ENCODE measurements at places on chromosomes 2 and 18.

GRCh38 chr2:31269087-31269486 lies 35.1 kb downstream of the EHD3 start:
- no peak for DNase-seq

DNA sequence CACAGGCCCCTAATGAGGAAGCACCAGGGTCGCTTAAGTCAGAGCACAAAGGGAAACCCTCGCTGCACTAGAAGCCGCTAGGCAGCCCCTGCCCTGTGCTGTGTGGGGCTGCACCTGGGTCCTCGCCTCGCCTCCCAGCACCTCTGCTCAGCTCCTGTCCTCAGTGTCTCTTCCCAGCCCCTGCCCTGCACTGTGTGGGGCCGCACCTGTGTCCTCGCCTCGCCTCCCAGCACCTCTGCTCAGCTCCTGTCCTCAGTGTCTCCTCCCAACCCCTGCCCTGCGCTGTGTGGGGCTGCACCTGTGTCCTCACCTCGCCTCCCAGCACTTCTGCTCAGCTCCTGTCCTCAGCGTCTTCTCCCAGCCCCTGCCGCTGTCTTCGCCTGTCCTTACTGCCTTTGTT lies 342.8 kb downstream of the EIPR1 start:
- DNase-seq, result no peak

- no peak for DNase-seq
These were observed 257.9 kb upstream of the ATP5MC3 start for GRCh38 chr2:175439416-175439815.

DNA sequence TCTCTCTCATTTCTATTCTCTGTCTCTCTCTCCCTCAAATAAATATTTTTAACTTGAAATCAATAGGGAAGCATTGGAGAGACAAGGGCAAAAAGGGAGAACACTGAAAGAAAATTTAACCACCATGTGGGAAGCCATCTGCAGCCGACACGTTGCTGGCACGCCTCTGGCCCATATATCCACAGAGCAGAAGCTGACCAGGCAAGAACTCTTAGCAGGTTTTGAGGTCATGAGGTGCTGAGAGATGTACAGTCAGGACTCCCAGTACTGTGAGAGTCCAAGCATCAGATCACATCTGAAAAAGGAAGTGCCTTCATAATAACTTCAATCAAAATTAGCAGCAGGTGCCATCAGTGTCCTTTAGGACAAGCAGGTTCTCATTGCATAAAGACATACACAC lies 156.6 kb downstream of the AKAIN1 start:
- DNase-seq, result no peak

- DNase-seq, result no peak
These were observed 12.2 kb upstream of the GMPPA start for GRCh38 chr2:219486380-219486959.

- no peak for DNase-seq
These were observed 93.7 kb upstream of the ID2 start for GRCh38 chr2:8587920-8588830.

- DNase-seq, result no peak
These were observed 11.9 kb upstream of the NT5DC4 start for GRCh38 chr2:112708968-112709367.

DNA sequence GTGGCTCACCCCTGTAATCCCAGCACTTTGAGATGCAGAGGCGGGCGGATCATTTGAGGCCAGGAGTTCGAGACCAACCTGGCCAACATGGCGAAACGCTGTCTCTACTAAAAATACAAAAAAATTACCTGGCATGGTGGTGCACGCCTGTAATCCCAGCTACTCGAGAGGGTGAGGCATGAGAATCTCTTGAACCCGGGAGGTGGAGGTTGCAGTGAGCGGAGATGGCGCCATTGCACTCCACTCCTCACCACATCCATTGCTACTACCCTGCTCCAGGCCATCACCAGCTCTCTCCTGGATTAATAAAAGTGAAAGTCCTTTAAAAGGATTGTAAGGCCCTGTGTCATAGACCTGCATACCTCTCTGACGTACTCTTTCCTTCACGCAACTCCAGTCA lies 1.2 kb downstream of the RMP24 start:
- DNase-seq, result no peak

DNA sequence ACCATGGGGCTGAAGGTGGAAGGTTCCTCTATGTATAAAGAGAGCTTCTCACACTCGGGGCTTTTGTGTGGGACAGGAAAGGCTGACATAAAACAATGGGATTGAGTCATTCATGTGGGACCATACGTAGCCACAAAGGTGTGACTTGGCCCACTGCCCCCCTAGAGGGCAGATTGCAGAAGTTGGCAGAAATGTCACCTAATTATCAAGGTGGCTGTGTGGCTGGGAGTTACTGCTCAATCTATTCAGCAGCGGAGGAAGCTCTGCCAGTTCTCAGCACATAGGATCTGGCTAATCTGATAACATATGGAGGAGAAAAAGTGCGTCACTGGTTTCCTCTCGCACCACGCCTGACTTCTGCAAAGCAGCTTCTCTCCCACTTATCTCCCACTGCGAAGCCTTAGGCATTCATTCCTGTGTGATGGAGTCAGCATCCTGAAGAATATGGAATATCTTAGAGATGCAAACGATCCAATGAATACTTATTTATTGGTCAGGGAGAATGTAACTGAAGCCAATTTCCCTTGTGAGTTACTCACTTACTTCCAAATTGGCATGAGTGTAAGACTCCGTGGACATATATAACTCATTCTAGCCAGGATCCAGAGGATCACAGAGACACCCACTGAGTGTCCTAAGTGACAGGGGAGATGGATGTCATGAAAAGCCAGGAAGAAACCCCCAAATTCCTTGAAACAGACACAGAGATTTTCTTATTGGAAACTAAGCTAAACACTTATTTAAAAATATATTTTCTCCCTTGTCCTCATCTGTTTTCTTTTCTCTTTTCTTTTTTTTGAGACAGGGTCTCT lies 344.8 kb downstream of the TGIF1 start:
- no peak for DNase-seq

DNA sequence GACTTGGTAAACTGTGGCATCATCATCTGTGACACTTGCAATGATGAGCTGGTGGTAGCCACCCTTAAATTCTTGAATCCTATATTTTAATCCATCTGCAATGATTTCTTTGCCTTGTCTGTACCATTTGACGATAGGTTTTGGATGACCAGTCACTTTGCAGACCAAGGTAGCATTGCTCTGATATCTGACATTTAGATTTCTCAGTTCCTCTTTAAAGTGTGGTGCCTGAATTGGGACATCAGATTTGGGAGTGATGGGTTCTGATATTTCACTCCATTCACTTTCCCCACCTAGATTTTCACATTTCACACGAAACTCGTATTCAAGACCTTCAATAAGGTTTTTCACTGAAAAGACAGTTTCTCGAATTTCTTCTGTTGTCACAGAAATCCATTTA lies 55.8 kb downstream of the PLEKHA3 start:
- no peak for DNase-seq

GRCh38 chr2:204272089-204272488 lies 273.2 kb upstream of the PARD3B start:
- DNase-seq, result no peak

DNA sequence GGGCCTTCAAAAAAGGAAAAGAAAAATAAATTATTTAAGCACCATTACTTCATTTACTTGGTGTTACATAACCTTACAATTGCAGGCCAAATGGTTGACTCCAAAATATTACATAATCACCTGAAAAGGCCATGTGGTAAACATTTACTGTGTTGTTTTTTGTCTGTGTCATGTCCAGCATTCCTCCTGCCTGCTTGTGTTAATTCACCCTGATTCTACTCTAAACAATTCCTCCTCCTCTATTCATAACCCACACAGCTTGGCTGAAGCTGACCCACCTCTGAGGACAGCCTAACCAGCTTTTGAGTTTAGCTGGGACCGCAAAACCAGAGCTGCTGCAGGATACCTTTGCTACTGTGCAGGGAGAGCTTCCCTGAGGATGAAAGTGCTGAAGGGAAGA lies 35.4 kb downstream of the TMX3 start:
- no peak for DNase-seq

DNA sequence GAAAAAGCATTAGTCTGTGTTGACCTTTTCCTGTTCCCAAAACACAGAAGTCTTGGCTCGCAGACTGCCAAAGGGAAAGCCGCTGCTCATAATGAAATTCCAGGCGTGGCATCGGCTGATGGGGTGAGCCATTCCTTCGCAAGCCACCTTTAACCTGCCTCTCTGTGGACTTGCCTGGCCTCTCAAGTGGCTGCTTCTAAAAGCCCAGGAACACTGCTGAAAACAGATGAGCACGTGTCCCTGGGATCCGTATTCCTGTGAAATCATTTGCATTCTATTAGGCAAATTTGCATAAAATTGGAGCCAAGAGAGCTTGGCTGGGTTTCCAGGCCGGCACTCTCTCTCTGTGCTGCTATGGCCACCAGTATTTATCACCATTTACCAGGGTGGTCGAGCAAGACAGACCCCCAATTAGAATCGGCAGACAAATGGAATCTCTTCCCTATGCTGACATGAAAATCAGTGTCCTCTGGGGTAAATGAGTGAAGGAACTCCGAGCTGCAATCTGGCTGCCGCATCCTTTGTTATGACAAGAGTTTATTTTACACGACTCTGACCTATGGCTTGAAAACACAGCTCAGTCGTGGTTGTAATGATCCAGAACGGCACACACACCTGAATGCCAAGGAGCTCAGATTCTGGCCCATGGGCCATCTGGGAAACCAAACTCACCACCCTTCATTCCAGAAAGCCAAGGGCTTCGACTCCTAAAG lies 21.7 kb downstream of the BCL2 start:
- no peak for DNase-seq

GRCh38 chr2:138155304-138155703 lies 191.0 kb downstream of the HNMT start:
- DNase-seq, result no peak

DNA sequence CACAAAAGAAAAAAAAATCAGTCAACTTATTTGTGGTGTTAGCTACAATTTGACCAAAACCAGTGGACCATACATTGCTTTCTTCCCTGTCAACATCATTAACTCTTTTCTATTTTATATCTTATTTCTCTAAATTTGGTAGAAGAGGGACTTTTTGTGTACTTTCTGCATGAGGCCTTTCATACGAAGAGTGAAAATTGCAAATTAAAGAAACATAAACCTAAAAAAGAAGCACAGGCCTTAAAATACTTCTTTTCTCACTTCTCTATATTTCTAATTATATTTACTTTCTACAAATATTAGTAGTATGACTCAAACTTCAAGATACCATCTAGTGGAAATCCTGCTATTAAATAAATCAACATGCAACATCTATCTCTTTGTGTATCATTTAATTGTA lies 1073.4 kb upstream of the ZEB2 start:
- no peak for DNase-seq

All from activated naive CD4-positive, alpha-beta T cell treated with anti-CD3 and anti-CD28 coated beads, Interleukin-2, amount 50 U/mL, for 16 hours (primary cell).